Activated T-helper 17 cell treated with anti-CD3 and anti-CD28 coated beads, Interleukin-2, amount 50 U/mL, for 72 hours (primary cell): ENCODE measurements at places on chromosomes 7 and 10.
A peak's percentile ranks its signal among the peaks of the same experiment; 100 is the strongest.

- peak; percentile 88 for ATAC-seq
These were observed at the start of gene NAPEPLD for GRCh38 chr7:103148994-103149807. NAPEPLD (minus strand) TSS chr7:103149099; CDS start chr7:103128776, 20,323 bp downstream.

- ATAC-seq, result no peak
These were observed 147.6 kb downstream of the DIP2C start for GRCh38 chr10:541750-542371.

DNA sequence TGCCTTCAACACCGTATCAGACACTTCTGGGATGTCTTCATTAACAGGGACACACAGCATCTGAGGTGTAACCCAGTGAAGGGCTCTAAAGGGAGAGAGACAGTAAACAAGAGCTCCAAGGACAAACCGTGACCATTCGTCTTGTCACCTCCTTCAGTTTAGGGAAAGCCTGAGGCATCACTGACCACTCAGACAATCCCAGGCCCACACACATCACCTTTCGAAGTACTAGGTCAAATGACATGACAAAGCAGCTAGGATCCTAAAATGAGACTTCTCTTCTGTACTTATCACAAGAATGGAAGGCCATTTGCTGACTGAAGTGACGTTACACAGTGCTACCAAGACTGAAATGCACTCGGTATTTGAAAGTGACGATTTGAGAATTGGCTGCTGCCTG is 200.7 kb upstream of the KCTD7 start:
- ATAC-seq, result no peak

GRCh38 chr7:134731616-134732015 is 47.8 kb upstream of the CALD1 start:
- peak; percentile 83 for ATAC-seq

GRCh38 chr10:61784354-61785133 is 117.0 kb upstream of the ARID5B start:
- peak; percentile 80 for ATAC-seq

- peak; percentile 78 for ATAC-seq
These were observed 707 bp upstream of the GHITM start for GRCh38 chr10:84138478-84139125.

DNA sequence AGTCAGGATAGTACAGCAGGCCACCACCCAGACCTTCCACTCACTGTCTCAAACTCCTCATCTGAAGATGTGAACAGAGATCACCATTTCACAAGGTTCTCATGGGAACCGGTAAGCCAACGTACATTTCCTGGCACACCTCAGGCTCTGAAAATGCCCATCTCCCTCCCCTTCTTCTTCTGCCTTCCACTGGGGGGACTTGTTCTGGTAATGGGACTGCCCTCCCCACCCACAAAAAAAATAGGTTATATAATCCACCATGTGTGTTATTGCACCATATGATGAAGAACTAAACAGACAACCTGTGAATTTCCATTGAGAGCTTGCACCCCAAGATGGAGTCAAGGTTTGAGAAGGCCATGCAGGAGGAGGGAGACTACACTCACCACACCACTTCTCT is 42.1 kb upstream of the IKZF1 start:
- ATAC-seq, result peak; percentile 11
